ENCODE measurements at places on chromosomes 1 and 21. TPM values are rescaled to one million over a fixed set of nuclear protein-coding genes. Genes with fewer than 3 reads are reported as not detected.
A peak's percentile ranks its signal among the peaks of the same experiment; 100 is the strongest.

GRCh38 chr1:197590687-197591086 is 184.6 kb downstream of the DENND1B start:
- no peak for DNase-seq

DNA sequence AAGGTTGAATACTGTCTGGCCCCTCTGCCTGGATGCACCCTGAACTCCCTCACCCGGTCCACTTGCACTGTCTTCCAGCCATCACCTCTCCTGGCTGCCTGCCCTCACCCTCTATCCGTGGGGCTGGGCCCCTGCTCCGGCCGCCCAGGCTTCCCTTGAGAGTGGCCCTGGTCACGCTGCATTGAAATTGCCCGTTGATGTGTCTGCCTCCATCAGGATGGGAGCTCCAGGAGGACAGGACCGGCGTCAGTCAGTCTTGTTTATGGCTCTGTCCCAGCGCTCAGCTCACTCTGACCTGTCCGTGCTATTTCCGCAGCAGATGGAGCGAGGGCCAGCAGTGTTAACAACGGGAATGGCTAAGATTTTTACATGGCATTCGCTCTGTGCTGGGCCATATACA is 34.9 kb downstream of the FOXO6 start:
- DNase-seq: no peak

GRCh38 chr1:66598670-66599069 is 64.7 kb downstream of the SGIP1 start:
- DNase-seq: no peak

DNA sequence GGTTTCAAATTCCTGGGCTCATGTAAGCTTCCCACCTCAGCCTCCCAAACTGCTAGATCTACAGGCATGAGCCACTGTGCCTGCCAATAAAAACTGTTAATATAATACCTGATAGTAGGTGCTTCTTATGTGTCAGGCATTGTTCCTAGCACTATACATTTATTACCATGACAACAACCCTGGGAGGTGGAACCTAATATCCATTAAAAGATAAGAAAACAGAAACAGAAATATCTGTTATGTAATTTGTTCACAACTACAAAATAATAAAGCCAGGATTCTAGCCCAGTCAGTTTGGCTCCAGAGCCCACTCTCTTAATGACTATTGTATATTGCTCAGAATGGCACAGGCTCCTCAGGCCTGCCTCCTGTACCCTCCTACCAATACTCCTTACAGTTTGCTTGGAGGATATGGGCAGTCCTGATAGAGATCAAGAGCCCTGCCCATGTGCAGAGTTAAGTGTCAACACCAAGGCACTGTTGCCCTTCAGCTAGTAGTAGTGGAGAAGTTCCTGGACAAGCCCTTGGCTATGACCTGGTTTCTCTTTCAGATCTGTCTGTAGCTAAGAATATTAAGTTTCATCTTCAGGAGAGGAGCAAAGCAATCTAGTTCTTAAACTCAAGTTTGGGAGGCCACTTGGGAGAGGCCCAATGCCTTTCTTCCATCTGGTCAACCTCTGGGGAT is 22.4 kb downstream of the RPL5 start:
- no peak for DNase-seq

- DNase-seq: no peak
Observed at GRCh38 chr1:145936247-145936646, 9.0 kb upstream of the RBM8A start.

DNA sequence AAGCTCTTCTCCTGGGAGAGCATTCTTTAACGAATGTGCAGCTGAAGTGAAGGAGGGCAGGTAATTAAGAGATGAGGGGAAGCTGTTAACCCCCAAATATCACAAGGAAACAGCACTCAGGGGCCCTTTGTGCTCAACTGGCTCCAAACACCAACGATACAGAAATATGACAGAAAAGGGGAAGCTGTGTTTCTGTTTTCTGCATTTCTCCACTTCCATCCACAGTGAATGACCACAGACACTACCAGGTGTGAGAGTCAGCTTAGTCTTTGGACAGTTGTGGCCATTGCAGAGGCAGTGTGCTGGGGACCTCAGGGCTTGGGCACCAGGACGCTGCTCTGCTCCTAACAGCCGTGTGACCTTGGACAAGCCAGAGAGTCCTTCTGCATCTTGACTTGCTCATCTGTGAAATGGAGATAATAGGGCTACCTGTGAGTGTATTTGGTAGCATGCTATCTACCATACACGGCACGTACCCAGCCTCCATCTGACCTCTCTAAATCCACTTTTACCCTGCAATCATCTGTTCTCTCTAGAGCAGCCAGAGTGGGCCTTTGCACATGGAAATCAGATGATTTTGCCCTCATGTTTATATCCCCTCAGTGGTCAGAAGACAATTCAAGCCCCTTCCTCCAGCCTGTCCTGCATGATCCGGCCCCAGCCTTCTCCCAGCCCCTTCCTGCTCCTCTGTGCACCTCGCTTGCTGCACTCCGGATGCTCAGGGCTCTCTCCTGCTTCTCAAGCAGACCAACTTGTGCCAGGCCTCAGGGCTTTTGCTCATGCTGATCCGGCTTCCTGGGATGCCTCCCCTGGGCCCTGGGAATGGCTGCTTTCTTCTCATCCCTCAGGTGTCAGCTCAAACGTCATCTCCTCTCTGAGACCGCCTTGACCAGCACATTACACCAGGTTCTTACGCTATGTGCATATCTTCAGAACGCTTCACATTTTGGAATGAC is 4.7 kb upstream of the TINAGL1 start:
- peak; percentile 3 for DNase-seq

GRCh38 chr1:19374083-19374801 is 62.1 kb downstream of the SLC66A1 start:
- no peak for DNase-seq

The IFNLR1 gene
- 6.1 TPM for total RNA-seq

The CD5L gene
- not detected for total RNA-seq

The DYRK3 gene
- 8.8 TPM for total RNA-seq

The EPHB2 gene
- not detected for total RNA-seq

Data from activated CD4-positive, alpha-beta memory T cell treated with anti-CD3 and anti-CD28 coated beads, Interleukin-2, amount 10 ng/mL, durations not matched to agents 7 days and 5 days (primary cell).